ENCODE measurements at places on chromosomes 2 and 18.

- no peak for DNase-seq
Observed at GRCh38 chr18:62777814-62778213, 62.5 kb downstream of the PHLPP1 start.

DNA sequence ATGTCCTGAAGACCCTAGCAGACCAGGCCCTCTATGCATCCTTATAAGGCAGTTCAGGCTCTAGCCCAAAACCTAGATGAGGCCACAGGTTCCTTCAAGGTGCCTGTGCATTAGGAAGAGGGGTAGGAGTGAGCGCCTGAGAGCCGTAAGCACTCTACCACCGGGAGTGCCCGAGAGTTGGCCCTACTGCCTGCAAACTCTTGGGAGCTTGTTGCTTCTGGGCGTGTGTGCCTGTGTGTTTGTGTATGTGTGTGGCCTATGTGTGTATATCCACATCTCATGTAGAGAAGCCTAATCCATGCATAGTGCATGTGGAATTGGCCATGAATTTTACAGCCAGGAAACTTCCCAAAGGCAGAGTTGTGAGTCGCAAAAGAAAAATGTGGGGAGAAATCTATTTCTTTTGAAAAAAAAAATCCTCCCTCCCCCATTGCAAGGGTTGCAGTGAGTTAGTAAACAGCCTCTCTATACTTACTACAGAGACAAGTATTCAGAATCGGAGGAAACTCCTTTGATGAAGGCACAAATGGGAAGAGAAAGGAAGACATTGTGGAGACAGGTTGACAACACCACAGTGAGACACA is 96.8 kb downstream of the ADD2 start:
- no peak for DNase-seq

DNA sequence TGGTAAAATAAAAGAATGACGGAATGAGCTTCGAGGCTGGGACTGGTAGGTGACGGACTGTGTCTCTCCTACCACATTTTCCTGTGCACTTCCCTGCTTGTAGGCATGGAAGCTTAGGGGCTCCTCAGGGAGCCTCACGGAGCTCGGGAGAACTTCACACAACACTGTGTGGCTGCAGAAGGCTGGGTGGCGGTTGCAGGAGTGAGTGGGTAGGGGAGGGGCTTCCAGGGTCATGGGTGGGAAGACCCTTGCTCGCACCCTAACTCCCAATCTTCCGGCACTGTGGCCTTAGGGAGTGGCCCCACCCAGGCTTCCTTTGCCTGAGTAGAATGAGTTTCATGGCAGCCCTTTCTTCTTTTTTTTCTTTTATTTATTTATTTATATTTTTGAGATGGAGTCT is 128.6 kb downstream of the INHBB start:
- DNase-seq: no peak

DNA sequence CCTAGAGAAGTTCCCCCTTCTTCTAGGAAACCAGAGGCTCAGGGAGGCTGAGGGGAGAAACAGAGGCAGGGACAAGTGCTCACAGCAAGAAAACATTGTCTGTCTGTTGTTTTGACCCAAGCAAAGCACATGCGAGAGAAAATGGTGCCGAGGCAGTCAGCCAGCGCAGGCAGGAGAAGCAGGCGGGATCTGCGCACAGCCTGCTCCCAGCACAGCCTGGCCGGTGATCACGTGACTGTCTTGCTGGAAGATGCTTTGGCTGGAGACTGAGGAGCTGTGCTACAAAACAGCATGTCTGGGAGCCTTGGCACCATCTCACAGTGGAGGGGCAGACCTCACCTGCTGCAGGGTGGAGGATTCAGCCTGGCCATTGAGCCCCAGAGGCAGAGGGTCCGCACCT is 93.7 kb upstream of the MYCN start:
- no peak for DNase-seq

GRCh38 chr2:74290466-74291217 is 52.6 kb downstream of the SLC4A5 start:
- DNase-seq: no peak

All from NCI-H2081 treated with DMSO at 0.1 percent for 48 hours (cell line).